ENCODE measurements at places on chromosomes 7 and 10.

DNA sequence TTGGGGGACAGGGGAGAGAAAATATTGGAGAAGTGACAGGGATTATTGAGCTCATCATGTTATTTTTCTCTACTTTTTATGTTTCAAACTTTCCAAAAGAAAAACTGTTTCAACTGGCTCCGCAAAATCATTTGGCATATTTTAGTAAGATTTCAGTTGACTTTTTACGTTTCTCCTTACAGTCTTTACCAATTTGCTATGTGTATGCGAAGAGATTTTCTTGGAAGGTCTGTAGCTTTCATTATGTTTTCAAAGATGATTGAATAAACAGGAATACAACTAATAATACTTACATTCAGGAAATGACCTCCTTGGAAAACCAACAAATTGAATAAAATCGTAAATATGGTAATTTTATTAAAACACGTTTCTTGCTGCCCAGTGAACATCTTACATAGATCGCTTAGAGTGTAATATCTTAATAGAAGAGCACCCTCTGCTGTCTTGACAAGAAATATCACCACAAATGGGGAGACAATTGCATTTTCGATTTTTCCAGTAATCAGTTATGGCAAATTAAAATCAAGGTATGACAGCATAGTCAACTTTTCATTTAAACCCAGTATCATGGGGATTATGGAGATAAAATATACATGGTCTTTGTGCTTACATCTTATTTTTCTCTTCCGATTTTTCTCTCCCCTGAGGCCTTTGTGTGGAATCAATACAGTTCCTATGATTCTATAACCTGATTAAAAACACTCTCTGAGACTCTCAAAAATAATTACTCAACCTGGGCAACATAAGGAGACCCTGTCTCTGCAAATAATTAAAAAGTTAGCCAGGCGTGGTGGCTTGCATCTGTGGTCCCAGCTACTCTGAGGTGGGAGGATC lies 43.1 kb downstream of the MBL2 start:
- peak; percentile 29 for DNase-seq

- DNase-seq, result no peak
These were observed 486.3 kb downstream of the GALNT17 start for GRCh38 chr7:71618278-71618677.

- DNase-seq, result no peak
These were observed 123.5 kb downstream of the SMURF1 start for GRCh38 chr7:99020413-99020715.

- no peak for DNase-seq
These were observed 78.2 kb downstream of the MGMT start for GRCh38 chr10:129545261-129545660.

DNA sequence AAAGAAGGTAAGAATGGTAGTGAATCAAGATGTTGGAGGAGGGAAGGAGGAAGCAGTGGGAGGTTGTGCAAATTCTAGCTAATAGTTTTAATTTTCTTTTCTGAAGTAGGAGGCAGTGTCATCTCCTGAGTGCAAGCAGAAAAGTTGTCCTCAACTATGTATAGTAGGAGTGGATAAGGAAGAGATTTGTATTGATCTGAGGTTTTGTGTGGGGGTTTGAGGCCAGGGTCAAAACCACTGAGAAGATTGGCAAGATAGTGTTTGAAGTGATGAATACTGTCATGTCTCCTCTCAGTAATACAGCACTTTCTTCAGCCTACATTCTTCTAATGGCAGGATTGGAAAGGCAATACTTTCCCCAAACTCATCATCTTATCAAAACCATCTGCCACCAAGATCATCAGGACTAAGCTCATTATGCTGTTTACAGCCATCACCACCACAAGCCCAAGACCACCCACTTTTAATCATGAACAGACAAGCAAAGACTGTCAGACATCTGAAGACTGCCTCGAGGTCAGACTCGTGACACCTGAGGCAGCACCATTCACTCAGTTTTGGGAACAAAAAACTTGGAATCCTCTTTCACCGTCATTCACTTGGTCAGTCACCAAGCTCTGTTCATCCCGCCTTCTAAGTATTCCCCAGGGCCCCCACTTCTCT lies 1.5 kb upstream of the MIOS start:
- DNase-seq, result no peak

DNA sequence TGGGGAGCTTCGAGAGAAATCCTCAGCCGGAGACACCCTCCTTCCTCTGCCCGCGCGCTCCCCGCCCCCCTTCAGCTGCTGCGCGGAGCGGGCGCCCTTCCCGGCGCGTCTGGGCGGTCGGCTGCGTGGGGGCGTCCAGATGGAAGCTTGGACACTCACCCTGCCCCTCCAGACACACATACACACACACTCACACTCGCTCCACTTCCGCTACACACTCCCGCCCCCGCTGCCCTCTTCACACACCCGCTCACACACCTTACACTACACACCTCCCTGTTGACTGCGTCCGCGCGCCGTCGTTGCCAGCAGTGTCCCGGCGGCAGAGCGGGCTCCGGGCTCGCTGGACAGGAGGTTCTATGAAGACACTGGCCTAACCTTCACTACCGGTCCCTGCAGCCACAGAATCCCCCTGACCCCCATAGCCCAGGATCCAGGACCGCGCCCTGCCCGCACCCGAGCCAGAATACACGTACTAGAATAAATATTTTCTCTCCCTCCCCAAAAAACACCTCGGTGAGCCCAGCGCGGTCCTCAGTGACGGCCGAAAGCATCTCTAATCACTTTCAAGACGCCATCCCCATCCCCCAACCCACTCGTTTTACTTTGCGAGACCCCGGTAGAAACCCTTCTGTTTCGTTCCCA lies 1.1 kb upstream of the EGR2 start:
- no peak for DNase-seq

DNA sequence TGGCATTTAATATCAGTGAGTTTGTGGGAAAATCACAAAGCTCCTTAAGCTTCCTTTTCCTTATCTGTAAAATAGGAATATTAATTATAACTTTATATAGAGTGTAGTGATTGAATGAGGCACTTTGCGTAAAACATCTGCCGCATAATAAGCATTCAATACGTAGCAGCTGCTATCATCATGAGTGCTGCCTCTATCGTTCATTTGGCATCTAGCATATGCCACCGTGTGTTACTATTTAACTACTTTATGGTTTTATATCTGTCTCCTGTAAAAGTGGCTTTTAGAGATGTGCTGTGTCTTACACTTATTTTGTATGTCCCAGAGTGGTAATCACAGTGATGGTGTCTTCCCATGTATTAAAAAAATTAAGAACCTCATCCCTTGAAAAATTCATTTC lies 729.6 kb downstream of the SORCS3 start:
- no peak for DNase-seq

- no peak for DNase-seq
These were observed 80.8 kb upstream of the SH2B2 start for GRCh38 chr7:102205915-102206314.

GRCh38 chr10:100518761-100519241 lies 860 bp downstream of the SEC31B start:
- no peak for DNase-seq

GRCh38 chr7:121945066-121945465 lies 72.1 kb downstream of the PTPRZ1 start:
- no peak for DNase-seq

- DNase-seq, result no peak
These were observed 81.0 kb upstream of the PFKP start for GRCh38 chr10:2986391-2986801.

GRCh38 chr10:51770709-51771108 lies 71.3 kb upstream of the CSTF2T start:
- no peak for DNase-seq

DNA sequence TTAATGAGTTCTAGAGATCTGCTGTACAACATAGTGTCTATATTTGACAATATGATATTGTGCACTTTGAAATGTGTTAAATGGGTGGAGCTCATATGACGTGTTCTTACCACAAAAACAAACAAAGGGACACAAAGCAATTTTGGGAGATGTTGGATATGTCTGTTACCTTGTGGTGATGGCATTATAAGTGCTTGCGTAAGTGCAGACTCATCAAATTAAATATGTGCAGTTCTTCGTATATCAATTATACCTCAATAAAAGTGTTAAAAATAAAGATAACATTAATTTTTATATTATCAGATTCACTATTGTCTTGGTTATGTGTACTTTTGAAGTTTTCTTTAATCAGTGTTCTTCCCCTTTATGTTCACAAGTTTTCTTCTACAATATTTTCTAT lies 372.9 kb upstream of the COBL start:
- DNase-seq, result no peak

DNA sequence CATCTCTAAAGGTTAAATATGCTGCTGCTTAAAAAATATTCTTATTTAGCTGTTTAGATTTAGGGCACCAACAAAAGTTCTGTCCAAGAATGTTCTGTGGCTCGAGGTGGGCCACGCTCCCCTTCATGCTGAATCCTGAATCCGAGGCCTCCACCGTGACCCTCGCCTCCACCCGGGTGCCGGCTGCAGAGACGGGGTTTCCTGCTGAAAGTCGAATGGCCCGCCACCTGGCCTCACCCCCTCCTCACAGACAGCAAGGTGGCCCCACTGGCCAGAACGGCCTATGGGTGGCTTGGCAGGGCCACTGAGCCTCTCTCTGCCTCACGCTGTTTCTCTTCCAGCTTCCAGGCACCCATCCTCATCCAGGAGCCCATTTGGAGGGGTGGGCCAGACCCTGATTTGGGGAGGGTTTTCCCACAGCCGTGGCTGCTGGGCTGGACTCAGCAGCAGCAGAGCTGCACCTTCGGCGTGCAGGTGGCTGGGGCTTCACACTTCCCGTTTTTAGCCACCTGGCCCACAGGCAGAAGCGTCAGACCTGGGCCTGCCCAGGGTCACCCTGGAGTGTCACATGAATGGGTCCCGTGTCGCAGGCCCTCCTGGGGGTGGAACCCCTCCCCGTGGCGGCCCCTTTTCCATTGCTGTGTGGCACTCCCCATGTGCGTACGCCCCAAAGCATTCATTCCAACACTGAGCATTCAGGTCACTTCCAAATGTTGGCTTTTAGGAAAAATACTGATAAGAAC lies 26.3 kb upstream of the ADGRA1 start:
- DNase-seq, result no peak

GRCh38 chr10:99784016-99784726 lies 1.7 kb downstream of the ABCC2 start:
- no peak for DNase-seq

- no peak for DNase-seq
These were observed 266.9 kb downstream of the RPS24 start for GRCh38 chr10:78300526-78300925.

Measured in right lung (tissue), 10 donors.